H1 (cell line): ENCODE measurements at places on chromosomes 11 and 22. TPM values are rescaled to one million over a fixed set of nuclear protein-coding genes. Genes with fewer than 3 reads are reported as not detected.

The TSGA10IP gene
- 6.0 and 8.2 TPM in 2 replicates for polyA plus RNA-seq

The CYB5R2 gene
- polyA plus RNA-seq, result 51.5 and 55.9 TPM in 2 replicates

The LARGE2 gene
- polyA plus RNA-seq, result 137 and 234 TPM in 2 replicates

The PDE3B gene
- polyA plus RNA-seq, result 2.5 and 2.7 TPM in 2 replicates

The CADM1 gene
- polyA plus RNA-seq, result 8.3 and 9.6 TPM in 2 replicates

The RIMBP3C gene
- 0.08 and 0.20 TPM in 2 replicates for polyA plus RNA-seq

The CSRP3 gene
- not detected in 2 replicates for polyA plus RNA-seq

The MIOX gene
- polyA plus RNA-seq, result 0.32 and 0.57 TPM in 2 replicates

The ANO3 gene
- not detected in 2 replicates for polyA plus RNA-seq

The C11orf97 gene
- not detected in 2 replicates for polyA plus RNA-seq

The SPA17 gene
- polyA plus RNA-seq, result 1.8 and 3.7 TPM in 2 replicates

The OTOG gene
- polyA plus RNA-seq, result 0.41 and 0.88 TPM in 2 replicates

The TSPAN18 gene
- polyA plus RNA-seq, result 5.2 and 7.0 TPM in 2 replicates

The TMEM41B gene
- 16.5 and 24.3 TPM in 2 replicates for polyA plus RNA-seq

The GLB1L2 gene
- 4.4 and 5.7 TPM in 2 replicates for polyA plus RNA-seq

The KRTAP5-9 gene
- 0.11 TPM in 1 of 2 replicates, not detected in the other for polyA plus RNA-seq

The MS4A3 gene
- not detected in 2 replicates for polyA plus RNA-seq

The VPREB3 gene
- polyA plus RNA-seq, result 4.0 and 4.6 TPM in 2 replicates
